Stimulated activated CD4-positive, alpha-beta T cell treated with anti-CD3 and anti-CD28 coated beads, Interleukin-12 subunit alpha, Interleukin-12 subunit beta, amount 100 ng/mL, for 4 hours (primary cell): ENCODE measurements at places on chromosomes 11 and 22.

GRCh38 chr11:76798671-76799065, 15.5 kb downstream of the TSKU start:
- DNase-seq: no peak

DNA sequence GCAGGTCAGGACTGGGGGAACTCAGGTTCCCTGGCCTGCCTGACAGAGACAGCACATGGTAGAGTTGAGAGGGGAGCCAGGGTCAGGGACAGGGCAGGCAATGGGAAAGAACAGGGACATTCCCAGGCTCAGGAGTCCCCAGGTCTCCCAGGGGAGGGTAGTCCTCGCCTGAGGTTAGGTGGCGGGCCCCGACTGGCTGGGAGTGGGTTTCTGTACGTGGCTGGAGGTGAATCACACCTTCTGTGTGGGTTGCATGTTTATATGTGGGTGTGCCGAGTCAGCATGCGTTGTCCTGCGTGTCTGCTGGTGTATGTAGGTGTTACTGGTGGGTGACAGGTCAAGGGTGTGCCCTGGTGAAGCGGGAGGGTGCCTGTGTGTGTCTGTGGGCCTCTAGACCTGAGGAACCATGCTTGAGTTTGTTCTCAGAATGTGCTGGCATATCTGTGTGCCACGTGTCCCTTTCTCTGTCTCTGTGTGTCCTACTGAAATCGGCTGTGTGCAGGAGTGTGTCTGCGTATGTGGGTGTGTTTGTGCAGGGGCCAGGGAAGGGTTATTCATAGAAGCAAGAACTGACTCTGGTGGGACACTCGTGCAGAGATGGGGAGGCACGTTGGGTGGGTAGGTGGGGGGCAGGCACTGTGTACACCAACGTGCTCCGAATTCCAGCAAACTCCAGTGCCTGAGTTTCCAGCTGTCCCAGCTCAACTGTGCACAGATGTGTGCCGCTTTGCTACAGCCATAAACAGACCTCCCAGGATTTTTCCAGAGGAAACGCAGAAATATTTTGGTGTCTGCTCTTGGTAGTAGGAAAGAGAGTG, 23.8 kb upstream of the OAF start:
- no peak for DNase-seq

- DNase-seq: no peak
These were observed 63.5 kb downstream of the APOL1 start for GRCh38 chr22:36316419-36316818.

DNA sequence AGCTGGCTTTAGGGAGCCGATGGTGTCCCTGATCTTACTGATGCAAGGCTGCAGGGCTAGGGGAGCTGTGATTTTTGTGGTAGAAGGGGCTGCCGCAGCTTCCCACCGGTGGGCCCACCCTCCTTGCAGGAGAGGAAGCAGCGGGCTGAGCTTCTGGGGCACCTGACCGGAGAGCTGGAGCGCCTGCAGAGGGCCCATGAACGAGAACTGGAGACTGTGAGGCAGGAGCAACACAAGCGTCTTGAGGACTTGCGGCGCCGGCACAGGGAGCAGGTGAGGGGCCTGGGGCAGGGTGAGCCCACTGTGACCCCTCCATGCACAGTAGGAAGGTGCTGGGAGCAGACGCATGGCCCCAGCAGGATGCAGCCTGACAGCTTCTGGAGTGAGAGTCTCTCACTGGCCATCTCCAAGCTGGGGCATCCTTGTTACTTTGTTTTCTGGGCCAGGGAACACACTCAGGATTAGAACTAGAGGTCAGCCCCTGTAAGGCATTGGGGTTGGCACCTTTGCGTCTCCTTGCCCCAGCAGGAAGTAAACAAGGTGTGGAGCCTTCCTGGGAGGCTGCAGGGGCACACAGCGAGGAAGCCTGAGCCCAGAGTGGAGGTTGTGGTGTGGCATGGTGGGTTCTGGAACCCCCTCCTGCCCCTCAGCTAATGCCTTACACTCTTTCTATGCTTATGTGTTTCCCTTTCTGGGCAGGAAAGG, 66.7 kb downstream of the CEP164 start:
- no peak for DNase-seq

DNA sequence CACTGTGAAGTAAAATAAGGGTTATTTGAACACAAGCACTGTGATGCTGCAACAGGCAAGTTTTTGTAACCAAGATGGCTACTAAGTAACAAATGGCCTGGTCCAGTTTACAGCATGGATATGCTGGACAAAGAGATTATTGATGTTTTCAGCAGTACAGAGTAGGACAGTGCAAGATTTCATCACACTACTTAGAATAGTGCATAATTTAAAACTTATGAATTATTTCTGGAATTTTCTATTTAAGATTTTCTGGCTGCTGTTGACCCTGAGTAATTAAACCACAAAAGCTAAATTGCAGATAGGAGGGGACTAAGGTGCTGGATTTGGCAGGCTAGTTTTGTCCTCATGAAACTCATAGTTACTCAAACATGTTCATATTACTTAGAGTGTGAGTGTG, 33.1 kb downstream of the CEP295 start:
- DNase-seq: no peak

- DNase-seq: no peak
These were observed 121.8 kb downstream of the INSC start for GRCh38 chr11:15236559-15236958.

- no peak for DNase-seq
These were observed 1.5 kb downstream of the ATG13 start for GRCh38 chr11:46618837-46619236.

DNA sequence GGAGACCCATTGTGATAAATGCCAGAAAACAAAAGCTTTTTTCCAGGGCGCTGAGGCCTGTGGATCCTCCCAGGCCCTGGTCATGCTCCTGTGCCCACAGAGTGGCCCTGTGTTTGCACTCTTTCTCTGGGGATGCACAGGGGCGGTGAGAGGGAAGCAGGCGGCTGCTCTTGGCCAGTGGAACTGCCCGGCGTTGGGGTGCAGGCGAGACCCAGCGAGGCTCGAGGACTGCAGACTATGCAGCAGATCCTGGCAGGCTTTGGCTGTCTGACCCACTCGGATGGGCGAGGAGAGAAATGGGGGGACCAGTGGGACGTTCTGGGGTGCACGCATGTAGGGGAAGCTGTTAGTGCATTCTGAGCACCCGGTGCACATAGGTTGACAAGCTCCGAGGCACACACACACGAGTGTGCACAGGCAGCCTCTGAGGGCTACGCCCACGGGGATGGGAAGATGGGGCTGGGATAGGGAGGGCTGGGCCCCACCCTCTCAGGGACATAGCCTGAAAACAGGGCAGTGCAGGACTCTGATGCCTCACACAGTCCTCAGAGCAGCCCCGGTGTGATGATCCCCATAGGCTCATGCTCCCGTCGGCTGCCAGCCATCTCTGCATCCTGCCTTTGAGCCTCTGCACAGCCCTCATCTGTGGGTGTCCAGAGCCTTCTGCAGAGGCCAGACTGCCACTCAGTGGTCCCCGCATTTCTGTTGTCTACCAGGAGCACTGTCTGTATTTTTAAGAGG, 1233.5 kb downstream of the BRD1 start:
- DNase-seq: no peak

DNA sequence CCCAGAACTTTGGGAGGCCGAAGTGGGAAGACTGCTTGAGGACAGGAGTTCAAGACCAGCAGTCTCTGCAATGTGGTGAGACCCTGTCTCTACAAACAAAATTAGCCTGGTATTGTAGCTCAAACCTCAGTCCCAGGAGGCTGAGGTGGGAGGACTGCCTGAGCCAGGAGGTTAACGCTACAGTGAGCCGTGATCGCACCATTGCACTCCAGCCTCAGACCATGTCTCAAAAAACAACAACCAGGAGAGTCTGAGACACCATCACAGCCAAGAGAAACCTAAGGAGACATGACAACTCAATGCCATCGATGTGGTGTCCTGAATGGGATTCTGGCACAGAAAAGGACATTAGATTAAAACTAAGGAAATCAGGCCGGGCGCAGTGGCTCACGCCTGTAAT, 28.3 kb upstream of the KDM2A start:
- DNase-seq: no peak

DNA sequence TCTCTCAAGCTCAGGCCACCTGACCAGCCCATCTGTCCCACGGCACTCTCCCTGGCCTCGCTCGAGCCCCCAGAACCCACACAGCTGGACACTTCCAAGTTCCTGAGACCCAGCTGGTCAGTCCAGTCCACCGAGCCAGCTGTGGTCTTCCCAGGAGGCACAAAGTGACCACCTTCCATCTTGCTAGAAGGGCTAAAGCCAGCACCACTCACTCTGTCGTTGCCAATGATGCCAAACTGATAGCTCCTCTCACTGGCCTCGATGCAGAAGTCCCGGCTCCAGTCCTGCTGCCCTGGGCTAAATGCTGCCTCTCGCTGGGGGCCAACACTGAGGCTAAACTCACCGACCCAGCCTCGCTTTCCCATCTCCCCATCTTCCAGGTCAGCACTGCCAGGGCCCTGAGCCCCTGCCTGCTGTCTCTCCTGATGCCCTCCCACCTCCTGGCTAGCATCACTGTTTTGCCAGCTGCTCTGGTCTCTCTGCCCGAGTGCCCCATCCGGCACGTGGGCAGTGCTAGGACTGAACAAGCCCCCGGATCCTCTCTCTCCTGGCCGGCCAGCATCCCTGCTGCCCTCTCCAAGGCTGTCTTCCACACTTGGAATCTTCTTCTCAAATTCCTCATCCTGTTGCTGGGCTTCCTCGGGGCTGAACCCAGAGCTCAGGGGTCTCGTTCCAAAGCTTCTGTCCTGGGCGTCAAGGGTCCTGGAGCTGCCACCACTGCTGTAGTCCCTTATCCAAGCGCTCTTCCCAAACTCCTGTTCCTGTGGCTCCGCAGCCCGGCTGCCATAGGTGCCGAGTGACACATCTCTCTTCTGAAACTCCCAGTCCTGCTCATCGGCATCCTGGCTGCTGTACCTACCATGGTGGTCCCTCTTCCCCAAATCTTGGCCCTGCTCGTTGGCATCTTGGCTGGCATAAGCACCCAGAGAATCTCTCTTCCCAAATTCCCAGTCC, 15.4 kb downstream of the TNKS1BP1 start:
- no peak for DNase-seq

DNA sequence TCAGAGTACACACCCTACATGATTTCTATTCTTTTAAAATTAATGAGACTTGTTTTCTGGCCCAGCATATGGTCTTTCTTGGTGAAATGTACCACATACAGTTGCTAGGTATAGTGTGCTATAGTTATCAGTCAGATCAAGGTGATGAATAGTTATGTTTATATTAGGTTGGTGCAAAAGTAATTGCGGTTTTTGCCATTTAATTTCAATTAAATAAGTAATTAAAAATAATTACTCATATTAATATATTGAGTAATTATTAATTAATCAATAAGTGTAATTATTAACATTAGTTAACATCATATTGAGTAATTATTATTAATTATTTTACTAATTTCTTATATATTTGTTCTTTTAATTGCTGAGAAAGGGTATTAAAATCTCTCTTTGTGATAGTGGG, 56.1 kb downstream of the MYEOV start:
- DNase-seq: no peak

GRCh38 chr11:65382033-65382803, at the start of gene SLC25A45:
Gene SLC25A45, minus strand, starts transcription at chr11:65382646. Its CDS starts 695 bp downstream, at chr11:65381951.
- DNase-seq: peak; percentile 88

DNA sequence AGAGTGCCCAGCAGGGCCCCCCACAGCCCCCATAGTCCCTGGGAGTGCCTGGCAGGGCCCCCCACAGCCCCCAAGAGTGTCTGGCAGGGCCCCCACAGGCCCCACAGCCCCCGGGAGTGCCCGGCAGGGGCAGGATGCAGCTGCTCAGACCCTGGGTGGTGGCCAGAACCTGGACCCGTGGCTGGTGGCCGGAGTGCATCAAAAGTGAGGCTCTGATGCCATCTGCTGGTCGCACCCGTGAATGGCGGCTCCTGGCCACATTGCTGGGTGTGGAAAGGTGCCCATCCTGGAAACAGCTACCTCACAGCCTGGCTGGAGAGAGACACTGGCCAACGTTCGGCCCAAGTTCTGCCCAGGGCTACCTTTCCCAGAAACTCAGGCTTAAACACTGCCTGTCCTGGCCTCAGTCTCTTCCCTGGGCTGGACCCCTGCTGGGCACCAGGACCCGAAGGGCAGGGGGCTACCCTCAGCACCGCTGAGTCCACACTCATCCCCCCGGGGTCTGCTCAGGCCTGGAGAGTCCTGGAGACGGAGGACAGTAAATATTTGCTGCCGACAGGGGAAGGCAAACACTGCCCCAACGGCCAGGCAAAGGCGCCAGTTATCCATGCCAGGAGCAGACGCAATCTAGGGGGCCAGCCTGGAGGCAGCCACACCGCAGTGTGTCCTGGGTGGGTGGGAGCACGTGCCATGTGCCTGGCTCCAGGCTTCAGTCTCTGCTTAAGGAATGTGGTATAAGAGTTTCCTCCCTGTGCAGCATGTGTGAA, 4.4 kb downstream of the INS start:
- peak; percentile 53 for DNase-seq

DNA sequence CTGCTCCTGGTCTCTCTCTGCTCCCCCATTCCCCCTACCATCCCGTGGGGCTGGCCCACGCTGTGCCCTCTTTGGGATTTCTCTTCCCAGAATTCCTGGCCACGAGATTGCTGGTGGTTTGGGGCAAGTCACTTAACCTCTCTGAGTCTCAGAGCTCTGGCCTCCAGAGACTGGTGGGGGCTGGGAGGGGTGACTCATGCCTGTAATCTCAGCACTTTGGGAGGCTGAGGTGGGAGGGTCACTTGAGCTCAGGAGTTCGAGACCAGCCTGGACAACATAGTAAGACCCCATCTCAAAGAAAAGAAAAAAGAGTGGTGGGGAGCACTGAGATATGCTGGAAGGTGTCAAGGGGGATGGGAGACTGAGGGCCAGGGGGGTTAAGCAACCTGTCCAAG, 18.3 kb downstream of the OTUB1 start:
- no peak for DNase-seq

DNA sequence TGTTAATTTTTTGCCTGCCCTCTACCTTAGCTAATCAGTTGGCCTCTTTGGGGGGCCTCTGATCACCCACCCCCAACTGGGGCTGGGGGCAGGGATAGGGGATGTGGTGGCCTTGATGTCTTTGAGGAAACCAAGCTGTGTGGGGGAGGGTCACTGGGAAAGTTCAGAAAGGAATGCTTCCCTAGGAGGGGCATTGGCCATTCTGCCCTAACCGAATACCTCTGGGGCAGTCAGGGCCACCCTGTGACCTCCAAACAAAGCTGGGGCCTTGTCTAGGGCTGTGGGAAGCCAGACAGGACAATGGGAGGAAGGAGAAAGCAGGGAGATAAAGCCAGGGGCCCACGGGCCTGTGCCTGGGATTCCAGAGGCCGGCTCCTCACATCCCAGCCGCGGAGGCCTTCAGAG, 97.5 kb downstream of the TSPAN18 start:
- no peak for DNase-seq

- DNase-seq: no peak
These were observed 10.2 kb downstream of the LRRC74B start for GRCh38 chr22:21055880-21056319.

DNA sequence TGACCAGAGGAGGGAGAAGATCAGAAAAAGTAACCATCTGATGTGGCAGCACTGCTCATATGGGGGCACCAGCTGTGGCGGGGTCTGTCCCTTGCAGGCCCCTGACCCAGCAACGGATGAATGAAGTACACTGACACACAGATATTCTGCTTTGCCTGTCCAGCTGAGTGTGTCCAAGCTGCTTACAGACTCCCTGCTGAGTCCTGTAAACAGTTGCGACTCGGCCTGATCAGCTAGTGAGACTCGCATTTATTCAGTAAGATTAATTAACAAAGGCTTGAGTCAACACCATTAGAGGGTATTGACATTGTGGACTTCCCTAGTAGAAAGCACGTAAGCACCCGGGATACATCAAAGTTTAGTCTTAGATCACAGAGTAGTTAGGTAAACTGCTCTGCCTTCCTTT, 15.3 kb upstream of the OR10D3 start:
- DNase-seq: no peak
